ENCODE measurements at places on chromosomes 2 and 18.

DNA sequence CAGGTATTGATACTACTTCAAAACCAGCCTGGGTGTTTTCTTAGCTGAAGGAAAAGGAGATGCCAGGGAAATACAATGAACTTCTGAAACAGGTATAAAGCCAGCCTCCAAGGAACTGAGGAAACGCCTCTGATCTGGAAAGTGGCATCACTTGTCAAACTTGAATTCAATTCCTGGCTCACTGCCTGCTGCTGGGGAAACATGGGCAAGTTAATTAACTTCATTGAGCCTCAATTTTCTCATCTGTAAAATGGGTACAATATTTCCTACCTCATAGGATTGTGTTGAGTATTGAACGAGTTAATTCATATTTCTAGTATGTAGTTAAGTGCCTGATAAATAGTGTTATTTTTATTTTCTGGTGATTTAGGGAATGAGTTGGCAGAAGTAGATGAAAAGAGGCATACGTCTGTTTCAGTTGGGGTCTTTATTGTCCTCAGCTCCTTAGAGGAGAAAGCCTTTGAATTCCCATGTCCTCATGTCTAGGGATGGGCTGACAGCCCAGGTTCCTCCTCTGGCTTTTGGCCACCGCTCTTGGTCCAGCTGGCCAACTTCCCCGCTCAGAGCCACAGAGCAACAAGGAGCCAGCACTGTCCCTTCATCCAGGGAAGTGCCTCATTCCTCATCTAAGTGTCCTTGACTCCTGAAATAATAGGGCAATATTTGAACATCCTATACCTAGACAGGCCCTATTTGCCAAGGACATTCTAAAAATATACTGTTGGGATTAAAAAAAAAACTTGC lies 210.5 kb upstream of the GATA6 start:
- DNase-seq = no peak

DNA sequence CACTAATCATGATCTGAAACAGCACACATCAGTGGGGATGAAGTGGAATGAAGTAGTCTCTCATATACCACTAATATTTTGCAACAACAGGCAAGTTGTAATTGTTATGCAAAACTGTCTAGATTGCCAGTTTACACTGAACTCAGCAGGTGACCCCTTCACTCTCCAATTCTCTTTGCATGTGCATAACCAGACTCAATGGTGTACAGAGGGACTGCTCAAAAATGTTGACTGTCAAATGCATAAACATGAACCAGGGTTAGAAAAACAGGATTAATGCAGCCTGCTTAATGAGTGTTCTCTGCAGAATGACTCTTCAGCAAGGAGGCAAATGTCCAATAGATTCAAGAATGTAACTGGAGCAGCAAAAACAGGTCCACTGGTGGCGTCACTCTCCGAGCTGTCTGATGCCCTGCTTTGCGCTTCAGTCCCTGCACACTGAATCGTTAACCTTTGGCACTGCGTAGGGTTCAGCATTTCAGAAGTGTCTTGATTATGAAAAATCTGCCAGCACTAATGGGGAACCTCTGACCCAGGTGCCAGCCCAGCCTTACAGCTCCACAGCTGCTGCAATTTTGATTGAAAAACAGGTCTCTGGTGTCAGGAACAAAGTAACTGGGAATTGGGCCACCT lies 209.3 kb downstream of the TDRD15 start:
- no peak for DNase-seq

GRCh38 chr2:218991674-218992168 lies 1.5 kb downstream of the CRYBA2 start:
- no peak for DNase-seq

DNA sequence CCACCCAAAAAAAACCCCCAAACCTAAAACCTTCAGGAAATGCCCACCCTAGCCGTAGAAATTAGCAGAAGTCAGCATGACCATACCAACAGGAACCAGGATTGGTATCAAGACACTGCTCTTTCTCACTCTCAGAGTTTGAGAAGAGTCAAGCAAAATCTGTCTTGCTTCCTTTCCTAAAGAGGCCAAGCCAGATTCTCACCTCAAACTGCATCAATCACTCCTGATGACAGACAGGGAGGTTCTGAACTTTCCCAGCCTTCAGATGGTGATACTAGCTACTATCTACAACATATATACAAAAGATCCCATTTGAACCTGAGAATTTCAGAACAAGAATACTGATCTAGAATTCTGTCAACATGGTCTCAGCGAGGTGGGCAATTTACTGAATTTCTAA lies 29.7 kb downstream of the CCDC93 start:
- no peak for DNase-seq

- DNase-seq = no peak
These were observed 239.8 kb downstream of the RBM43 start for GRCh38 chr2:151021747-151022452.

DNA sequence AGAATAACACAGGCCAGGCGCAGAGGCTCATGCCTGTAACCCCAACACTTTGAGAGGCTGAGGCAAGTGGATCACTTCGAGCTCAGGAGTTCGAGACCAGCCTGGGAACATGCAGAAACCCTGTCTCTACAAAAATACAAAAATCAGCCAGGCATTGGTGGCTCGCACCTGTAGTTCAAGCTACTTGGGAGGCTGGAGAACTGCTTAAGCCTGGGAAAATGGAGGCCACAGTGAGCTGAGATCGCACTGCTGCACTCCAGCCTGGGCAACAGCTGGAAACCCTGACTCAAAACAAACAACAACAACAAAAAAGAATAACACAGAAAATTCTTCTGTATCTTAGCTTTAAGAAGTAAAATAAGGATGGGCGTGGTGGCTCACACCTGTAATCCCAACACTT lies 440.3 kb downstream of the LRATD1 start:
- no peak for DNase-seq

GRCh38 chr2:709138-709765 lies 32.0 kb upstream of the TMEM18 start:
- DNase-seq = no peak

- DNase-seq = no peak
These were observed 71.2 kb downstream of the TGFA start for GRCh38 chr2:70482401-70482800.
